ENCODE measurements at places on chromosomes 1 and 21. TPM values are rescaled to one million over a fixed set of nuclear protein-coding genes. Genes with fewer than 3 reads are reported as not detected.
A peak's percentile ranks its signal among the peaks of the same experiment; 100 is the strongest.

- H3K4me1 ChIP-seq, result peaks cover 25% of the 10 kb centered on the region
- H3K27ac ChIP-seq, result no peak overlapping the region
- peaks cover 57% of the 10 kb centered on the region for H3K36me3 ChIP-seq
- no peak for DNase-seq
- no peaks in the 10 kb centered on the region for H3K27me3 ChIP-seq
These were observed 12.7 kb downstream of the ERRFI1 start for GRCh38 chr1:8013399-8013798.

GRCh38 chr1:171457412-171457811 lies 27.9 kb upstream of the PRRC2C start:
- no peaks in the 10 kb centered on the region for H3K4me1 ChIP-seq
- no peak overlapping the region for H3K27ac ChIP-seq
- no peak overlapping the region for H3K4me3 ChIP-seq

DNA sequence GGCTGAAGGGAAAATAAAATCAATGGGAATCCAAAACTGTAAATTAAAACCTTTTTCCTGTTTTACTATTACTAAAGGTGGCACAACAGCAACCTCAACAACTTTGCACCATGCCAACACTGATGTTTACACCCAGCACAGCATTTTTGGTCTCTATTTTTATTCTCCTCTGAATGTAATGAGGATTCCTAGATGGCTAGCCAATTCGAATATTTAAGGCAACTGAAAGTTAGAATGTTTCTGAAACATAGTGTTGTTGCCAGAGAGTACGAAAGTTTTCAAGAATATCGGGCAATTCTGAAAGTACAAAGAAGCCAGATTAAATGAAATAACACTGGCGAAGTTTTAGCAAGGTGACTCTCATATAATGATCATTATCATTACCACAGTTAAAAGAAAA lies 40.7 kb downstream of the CHODL start:
- H3K4me1 ChIP-seq, result no peaks in the 10 kb centered on the region
- H3K27ac ChIP-seq, result no peak overlapping the region
- no peaks in the 10 kb centered on the region for H3K36me3 ChIP-seq

GRCh38 chr1:29544406-29544805 lies 308.1 kb downstream of the PTPRU start:
- no peaks in the 10 kb centered on the region for H3K4me1 ChIP-seq
- no peak overlapping the region for H3K4me3 ChIP-seq
- no peak overlapping the region for H3K27ac ChIP-seq
- H3K27me3 ChIP-seq, result no peaks in the 10 kb centered on the region
- no peaks in the 10 kb centered on the region for H3K36me3 ChIP-seq

DNA sequence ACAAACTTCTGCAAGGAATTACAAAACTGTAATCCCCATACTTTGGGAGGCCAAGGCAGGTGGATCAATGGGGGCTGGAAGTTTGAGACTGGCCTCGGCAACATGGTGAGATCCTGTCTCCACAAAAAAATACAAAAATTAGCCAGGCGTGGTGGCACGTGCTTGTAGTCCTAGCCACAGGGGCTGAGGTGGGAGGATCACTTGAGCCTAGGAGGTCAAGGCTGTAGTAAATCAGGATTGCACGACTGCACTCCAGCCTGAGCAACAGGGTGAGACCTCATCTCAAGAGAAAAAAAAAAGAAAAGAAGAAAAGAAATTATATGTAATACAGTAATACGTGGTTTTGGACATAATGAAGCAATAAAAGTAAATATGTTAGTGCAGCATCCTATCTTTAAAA lies 138.2 kb downstream of the COP1 start:
- no peaks in the 10 kb centered on the region for H3K4me1 ChIP-seq
- no peaks in the 10 kb centered on the region for H3K36me3 ChIP-seq
- no peaks in the 10 kb centered on the region for H3K27me3 ChIP-seq
- H3K27ac ChIP-seq, result no peak overlapping the region
- no peak overlapping the region for H3K4me3 ChIP-seq

DNA sequence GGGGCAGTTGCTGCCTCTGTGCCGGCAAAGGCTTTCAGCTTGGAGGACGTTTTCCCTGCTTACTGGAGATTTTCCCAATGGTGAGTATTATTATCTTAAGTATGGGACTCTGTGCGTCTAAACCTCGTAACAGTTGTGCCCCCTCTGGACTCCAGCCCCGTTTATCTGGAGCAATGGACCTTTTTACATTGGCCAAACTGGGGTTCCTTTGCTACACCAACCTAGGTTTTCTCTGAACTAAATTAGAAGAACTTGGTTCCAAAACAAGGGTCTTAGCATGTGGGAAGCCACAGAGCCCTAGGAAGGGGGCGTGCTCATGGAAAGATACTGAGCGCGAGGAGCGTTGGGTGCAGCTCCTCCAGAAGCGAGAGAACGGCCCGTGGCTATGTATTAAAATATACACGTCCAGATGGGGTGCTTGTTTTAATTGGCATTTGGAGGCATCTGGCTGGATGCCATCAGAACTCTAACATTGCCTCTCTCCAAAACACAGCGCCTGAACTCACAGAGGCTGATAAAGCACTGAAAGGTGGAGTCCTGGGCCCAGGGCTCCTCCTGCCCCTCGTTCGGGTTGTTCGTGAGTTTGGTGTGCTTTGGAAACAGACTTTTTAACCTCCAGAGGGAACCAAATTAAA lies 28.4 kb downstream of the POFUT2 start:
- H3K27me3 ChIP-seq, result no peaks in the 10 kb centered on the region
- no peak overlapping the region for H3K4me3 ChIP-seq
- peak; percentile 59 for DNase-seq
- H3K36me3 ChIP-seq, result peaks cover 16% of the 10 kb centered on the region
- no peak overlapping the region for H3K27ac ChIP-seq
- peaks cover 4% of the 10 kb centered on the region for H3K4me1 ChIP-seq

- peak overlapping the region; percentile 98 for H3K27ac ChIP-seq
- DNase-seq, result no peak
- no peaks in the 10 kb centered on the region for H3K27me3 ChIP-seq
- peak overlapping the region; percentile 89 for H3K4me3 ChIP-seq
These were observed 1.2 kb downstream of the ARHGEF2 start for GRCh38 chr1:155976913-155977689.

DNA sequence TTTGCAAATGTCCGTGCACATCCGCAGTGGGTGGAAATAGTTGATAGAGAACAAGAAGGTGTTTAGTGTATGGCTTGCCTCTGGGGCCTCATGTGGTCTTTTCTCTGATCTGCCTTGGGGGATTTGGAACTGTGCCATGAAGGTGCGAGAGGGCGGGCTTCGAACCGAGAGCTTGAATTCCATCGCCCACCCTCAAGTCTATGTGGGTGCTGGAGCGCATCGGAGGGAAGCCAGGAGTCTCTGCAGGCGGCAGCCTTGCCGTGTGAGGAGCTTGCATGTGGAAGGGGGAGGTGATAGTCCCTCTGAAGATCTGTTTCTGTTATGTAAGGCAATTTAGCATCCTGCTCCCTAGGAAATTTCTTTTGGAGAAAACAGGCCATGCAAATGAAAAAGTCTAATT lies 119.6 kb downstream of the HUNK start:
- no peaks in the 10 kb centered on the region for H3K36me3 ChIP-seq
- no peaks in the 10 kb centered on the region for H3K27me3 ChIP-seq
- H3K27ac ChIP-seq, result no peak overlapping the region
- no peaks in the 10 kb centered on the region for H3K4me1 ChIP-seq

DNA sequence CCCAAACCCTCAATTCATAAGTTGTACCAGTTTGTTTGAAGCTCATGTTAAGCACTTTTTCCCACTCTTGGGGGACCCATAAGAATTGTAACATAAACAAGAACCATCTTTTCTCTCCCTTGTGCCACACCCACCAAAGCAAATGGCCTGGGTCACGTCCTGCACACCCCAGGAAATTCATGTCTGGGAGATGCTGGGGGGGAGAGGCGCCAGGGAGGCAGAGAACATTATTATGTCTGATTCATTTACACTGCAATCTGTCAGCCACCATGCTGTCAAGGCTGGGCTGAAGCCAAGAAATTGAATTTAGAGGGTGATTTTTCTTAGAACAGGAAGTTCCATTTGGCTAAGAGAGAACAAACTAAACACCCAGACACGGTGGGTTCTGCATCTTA lies 37.2 kb upstream of the IPO9 start:
- peaks cover 49% of the 10 kb centered on the region for H3K4me1 ChIP-seq
- peaks cover 77% of the 10 kb centered on the region for H3K36me3 ChIP-seq
- H3K4me3 ChIP-seq, result peak overlapping the region; percentile 12
- H3K27ac ChIP-seq, result peak overlapping the region; percentile 87

GRCh38 chr1:19815801-19816736 lies 986 bp upstream of the RNF186 start:
- no peaks in the 10 kb centered on the region for H3K4me1 ChIP-seq
- no peaks in the 10 kb centered on the region for H3K27me3 ChIP-seq
- DNase-seq, result no peak

KCNJ6 gene
- total RNA-seq, result 0.64 TPM

MATN1 gene
- 0.85 TPM for total RNA-seq

GRCh38 chr1:214338212-214338611 lies 57.3 kb downstream of the SMYD2 start:
- H3K4me3 ChIP-seq, result no peak overlapping the region
- H3K27me3 ChIP-seq, result no peaks in the 10 kb centered on the region
- H3K36me3 ChIP-seq, result no peaks in the 10 kb centered on the region
- no peaks in the 10 kb centered on the region for H3K4me1 ChIP-seq
- DNase-seq, result no peak

DNA sequence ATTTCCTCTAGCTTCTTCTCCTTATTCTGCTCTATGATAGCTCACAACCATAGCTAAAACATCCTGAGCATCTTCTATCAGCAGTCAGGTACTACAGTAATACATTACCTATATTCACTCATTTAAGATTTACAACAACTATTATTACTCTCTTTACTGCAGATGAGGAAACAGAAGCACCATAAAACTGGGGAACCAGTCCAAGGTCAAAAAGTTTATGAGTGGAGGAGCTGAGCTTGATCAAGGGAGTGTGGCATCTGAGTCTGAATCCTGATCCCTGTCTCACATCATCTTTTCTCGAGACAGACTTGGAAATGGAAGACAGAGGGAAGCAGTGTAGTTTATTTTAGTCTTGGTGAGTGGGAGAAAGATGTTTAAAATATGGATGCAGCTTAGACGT lies 288.6 kb downstream of the RGS7 start:
- H3K4me3 ChIP-seq, result no peak overlapping the region
- H3K27ac ChIP-seq, result no peak overlapping the region
- no peaks in the 10 kb centered on the region for H3K4me1 ChIP-seq
- H3K27me3 ChIP-seq, result no peaks in the 10 kb centered on the region

DNA sequence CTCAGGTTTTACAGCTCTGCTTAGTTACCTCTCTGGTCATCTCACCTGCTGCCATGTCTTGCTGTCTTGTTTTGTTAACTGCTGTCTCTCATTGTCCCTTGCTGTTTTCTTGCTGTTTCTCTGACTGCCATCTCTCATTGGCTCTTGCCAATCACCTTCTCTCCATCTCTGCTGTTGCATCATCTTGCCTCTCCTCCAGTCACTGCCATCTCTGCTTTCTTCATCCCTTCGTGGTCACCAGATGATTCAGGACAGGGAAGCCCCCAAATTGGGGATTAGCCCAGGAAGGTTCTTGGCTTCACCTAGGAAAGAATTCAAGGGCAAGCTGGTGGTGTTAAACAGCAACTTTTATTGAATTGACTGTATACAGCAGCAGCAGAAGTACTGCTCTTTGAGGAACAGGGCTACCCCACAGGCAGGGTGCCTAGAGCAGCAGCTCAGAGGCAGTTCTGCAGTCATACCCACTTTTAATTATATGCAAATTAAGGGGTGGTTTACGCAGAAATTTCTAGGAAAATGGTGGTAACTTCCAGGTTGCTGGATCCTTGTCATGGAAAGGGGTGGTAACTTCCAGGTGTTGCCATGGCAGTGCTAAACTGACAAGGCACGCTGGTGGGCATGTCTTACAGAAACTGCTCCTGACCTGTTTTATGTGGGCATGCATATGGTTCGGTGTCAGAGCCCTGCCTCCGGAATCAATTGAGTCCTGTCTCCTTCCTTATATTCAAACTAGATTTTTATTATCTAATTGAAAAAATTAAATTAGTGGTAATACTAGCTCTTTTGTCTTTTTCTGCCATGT lies 33.4 kb downstream of the SUCO start:
- no peak for DNase-seq
- H3K4me1 ChIP-seq, result no peaks in the 10 kb centered on the region
- peaks cover 11% of the 10 kb centered on the region for H3K36me3 ChIP-seq

IFNAR1 gene
- total RNA-seq, result 25.9 TPM

DNA sequence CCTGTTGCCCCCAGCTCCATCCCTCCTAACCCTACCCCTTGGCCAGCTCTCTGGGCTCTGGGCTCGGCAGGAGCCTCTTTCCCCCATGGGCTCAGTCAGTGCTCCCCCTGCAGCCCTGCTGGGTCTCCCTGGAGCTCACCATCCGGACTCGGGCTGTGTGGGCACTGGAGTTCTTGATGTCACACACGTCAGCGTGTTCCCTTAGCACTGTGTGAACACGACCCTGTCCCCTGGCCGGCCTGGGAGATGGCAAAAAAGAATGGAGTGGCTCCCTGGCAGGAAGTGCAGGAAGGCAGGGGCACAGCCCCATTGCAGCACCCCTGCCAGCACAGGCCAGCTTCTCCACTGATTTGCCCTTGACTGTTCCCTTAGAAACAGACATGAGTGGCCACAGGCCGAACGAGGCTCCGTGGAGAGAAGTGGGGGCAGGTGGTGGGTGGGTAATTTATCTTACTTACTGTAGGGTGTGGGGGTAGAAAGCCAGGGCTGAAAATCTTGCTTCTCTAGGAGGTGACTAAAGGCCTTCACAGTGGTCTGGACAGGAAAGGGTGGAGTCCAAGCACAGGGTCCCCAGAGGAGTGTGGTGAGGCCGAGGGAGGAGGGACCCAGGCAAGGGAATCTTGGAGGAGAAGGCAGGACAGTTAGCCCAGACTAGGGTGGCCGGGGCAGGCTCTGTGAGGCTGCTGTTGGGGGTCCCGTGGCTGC lies 381.7 kb upstream of the VAMP3 start:
- H3K4me3 ChIP-seq, result no peak overlapping the region
- H3K27me3 ChIP-seq, result no peaks in the 10 kb centered on the region
- no peaks in the 10 kb centered on the region for H3K4me1 ChIP-seq
- H3K27ac ChIP-seq, result no peak overlapping the region
- no peak for DNase-seq

EVA1C gene
- total RNA-seq, result 147 TPM

DNA sequence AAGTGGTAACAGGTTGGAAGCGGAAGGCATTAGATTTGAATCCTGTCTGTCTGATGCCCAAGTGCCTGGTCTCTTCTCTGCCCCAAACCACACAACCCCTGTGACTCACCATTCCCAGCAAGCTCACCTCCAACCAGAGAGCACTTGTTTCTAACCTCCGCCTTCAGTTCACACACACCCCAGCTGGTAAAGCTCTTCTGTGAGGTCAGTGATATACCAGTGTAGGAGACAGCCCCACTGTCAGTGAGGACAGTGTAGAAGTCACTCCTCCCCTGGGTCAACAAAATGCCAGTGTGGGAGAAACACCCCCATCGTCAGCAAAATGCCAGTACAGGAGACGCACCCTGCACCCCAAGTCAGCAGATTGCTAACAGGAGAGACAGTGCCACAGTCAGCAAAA lies 2.6 kb downstream of the RIMS3 start:
- H3K36me3 ChIP-seq, result no peaks in the 10 kb centered on the region
- H3K27me3 ChIP-seq, result no peaks in the 10 kb centered on the region
- H3K4me3 ChIP-seq, result no peak overlapping the region
- DNase-seq, result no peak
- peaks cover 22% of the 10 kb centered on the region for H3K4me1 ChIP-seq
- peak overlapping the region; percentile 77 for H3K27ac ChIP-seq

- H3K27me3 ChIP-seq, result no peaks in the 10 kb centered on the region
- H3K4me3 ChIP-seq, result no peak overlapping the region
- H3K27ac ChIP-seq, result no peak overlapping the region
- peak; percentile 74 for DNase-seq
- H3K36me3 ChIP-seq, result no peaks in the 10 kb centered on the region
These were observed 89.8 kb downstream of the DHRS3 start for GRCh38 chr1:12528021-12528852.

LDLRAD1 gene
- not detected for total RNA-seq

All from ascending aorta (tissue), 2 donors.